NCI-H2081 treated with DMSO at 0.1 percent for 48 hours (cell line): ENCODE measurements at places on chromosomes 12 and 14.
A peak's percentile ranks its signal among the peaks of the same experiment; 100 is the strongest.

GRCh38 chr14:75134644-75135043 lies 7.8 kb upstream of the NEK9 start:
- DNase-seq, result no peak

GRCh38 chr12:128140551-128140950 lies 126.4 kb upstream of the TMEM132C start:
- no peak for DNase-seq

DNA sequence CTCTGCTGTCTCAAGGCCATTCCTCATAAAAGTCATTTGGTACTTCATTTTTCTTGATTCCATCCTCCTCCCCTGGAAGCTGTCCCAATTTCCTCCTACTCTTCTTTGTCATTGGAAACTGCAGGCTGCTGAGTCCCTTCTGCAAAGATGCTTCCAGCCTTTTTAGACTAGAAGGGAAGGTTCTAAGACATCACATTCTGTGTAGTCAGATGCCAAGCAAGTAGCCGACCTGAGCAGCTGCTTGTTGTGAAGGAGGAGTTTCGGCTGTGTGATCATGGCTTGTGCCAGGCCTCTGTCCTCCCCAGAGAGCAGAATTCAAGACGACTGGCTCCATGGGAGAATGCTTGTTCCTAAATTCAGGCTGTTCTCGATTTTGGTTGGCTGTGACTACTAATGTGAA lies 8.7 kb downstream of the RFC5 start:
- no peak for DNase-seq

DNA sequence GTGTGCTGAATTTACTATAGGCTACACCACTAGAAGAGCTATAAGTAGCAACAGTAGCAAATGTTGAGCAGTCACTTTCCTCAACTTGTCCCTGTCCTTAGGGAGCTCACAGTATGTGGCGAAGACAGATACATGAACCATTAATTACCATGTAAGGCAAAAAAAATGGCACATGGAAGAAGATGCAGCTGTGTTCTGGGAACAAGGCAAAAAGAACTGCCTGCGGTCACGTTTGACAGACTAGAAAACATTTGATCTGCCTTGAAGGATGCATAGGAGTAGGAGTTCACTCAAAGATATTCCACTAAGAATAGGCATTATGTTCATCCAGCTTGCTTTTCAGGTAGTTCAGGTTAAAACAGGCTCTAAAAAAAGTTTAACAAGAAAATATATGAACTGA lies 46.5 kb upstream of the IFNG-AS1 start:
- DNase-seq, result no peak

- DNase-seq, result no peak
Observed at GRCh38 chr14:30180219-30180618, 252.6 kb upstream of the PRKD1 start.

- no peak for DNase-seq
Observed at GRCh38 chr12:87728931-87729593, 300.1 kb downstream of the C12orf50 start.

- no peak for DNase-seq
Observed at GRCh38 chr12:55745361-55746173, 2.6 kb downstream of the GDF11 start.

GRCh38 chr14:49905989-49906388 lies 13.1 kb downstream of the ARF6 start:
- no peak for DNase-seq

DNA sequence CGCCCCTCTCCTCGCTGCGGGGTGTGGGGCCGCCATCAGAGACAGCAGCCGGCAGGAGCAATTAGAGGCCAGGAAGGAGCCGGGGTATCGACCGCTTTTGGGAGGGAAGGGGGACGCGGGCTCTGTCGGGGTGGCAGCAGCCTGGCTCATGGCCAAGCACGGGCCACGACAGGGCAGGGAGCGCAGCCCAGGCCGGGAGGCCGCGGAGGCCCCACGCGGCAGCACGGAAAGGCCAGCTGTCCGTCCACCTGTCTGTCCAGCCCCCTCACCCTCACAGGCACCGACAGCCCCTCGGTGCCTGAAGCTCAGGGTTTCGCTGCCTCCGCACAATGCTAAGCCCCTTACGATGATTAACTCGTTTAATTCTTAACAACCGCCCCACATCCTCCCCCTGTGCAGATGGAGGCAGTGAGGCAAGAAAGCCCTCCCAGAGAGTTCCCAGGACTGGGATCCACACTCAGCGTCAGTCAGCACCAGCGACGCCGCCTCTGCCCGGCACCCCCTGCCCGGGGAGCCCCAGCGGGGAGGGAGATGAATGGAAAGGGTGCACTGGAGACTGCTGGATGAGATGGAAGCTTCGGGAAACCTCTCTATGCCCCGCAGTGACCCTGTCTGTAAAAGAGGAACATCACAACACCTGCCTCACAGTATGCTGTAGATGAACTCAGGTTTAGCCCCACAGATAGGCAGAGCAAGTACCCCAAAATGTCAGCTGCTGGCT lies 23.7 kb downstream of the NCOR2 start:
- DNase-seq, result no peak

DNA sequence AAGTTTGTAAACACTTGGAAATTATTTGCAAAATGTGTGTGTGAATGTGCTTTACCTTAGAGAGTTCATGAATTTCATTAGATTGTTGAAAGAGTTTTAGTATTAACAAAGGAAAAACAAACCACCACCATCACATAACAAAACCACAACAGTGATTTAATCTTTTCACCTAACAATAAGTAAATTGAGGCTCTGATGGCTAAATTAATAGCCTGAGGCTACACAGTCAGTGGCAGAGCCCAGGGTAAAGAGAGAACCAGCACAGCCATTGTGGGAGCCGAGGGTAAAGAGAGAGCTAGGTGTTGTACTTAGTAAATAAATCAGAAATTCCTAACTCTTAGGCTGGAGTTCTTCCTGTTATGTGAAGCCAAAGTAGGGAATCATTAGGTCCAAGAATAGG lies 51.2 kb upstream of the CAPRIN2 start:
- no peak for DNase-seq

GRCh38 chr12:110619534-110619953 lies 5.6 kb downstream of the TCTN1 start:
- DNase-seq, result no peak

DNA sequence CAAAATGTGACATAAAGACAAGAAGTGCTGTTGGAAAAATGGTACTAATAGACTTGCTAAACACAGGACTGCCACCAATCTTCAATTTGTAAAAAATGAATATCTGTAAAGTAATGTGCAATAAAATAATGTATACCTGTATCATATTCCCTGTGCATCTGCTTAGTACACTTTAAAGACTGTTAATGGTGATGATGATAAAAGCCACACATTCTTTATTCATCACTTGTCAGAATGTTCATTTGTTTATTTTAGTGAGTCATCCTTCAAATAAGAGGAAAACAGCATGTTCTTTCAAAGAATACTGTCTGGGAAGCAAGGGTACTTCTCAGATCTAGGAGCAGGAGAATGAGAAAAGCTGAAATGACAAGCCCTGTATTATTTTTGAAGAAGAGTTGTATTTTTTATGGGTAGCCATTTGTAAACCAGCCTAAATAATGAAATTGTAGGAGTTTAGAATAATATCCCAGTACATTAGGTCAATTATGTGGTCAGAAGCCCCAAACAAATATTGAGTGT lies 78.3 kb upstream of the PSMA6 start:
- no peak for DNase-seq

- DNase-seq, result no peak
Observed at GRCh38 chr12:124696693-124697476, 129.5 kb upstream of the NCOR2 start.

DNA sequence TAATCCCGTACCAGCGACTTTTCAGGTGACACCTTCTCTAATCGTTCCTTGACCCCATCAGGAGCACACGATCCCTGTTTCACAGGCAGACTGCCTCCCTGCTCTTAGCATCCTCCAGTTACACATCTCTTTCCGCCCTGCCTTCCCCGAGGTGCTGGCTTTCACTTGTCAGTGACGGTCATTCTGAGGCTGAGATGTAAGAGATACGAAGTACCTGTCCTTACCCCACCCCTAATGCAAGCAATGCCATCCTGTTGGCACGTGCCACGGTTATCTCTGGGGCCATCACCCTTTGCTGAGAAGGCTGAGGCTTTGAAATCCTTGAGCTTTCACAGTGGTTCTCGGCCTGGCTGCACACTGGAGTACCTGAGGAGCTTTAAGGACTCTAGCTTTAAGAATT lies 24.4 kb downstream of the B4GALNT3 start:
- no peak for DNase-seq

DNA sequence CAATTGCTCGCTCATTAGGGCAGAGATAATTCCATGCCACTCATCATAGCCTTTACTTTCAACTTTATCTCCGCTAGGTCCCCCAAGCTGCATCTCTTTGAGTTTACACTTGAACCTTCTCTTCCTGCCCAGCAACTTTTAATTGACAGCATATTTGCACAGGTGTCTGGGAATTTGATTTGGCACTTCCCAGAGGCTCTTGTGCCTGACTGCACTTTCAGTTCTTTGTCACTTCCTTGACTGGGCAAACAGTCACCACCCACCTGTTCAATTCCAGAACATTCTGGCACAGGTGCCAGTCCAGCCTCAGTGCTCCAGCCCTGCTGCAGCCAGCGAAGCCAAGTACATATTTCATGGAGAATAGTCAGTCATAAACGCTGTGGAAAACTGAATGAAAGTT lies 110.1 kb upstream of the LRIG3 start:
- no peak for DNase-seq

DNA sequence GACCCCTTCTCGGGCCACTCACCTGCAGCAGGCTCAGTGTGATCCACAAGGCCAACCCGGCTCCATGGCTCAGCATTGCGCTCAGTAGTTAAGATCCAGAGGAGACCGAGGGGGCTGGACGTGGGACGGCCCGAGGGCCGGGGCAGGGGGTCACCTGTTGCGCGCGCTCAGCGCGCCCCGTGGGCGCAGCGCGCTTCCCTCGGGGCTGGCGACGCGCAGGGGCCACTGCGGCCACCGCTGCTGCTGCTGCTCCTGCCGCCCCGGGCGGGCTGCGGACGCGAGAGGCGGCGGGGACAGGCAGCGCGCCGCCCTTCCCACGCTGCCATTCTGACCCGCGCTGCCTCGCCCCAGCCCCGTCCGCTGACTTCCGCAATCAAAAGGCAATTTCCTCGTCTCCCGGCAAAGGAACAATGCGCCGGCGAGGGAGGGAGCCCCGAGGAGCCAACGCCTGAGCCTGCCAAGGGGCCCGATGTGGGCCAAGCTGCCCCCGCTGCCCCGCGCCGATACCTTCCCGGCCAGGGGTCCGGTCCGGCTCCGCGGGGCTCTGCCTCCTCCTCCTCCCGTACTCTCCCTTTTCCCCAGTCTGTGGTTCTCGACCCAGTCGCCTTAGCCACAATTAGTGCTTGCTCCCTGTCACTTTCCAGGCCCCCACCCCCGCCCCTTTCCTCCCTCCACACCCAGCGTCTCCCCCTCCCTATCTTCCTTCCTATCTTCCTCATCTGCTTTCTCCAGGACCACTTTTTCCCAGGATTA lies 27.3 kb downstream of the PTPRB start:
- no peak for DNase-seq

DNA sequence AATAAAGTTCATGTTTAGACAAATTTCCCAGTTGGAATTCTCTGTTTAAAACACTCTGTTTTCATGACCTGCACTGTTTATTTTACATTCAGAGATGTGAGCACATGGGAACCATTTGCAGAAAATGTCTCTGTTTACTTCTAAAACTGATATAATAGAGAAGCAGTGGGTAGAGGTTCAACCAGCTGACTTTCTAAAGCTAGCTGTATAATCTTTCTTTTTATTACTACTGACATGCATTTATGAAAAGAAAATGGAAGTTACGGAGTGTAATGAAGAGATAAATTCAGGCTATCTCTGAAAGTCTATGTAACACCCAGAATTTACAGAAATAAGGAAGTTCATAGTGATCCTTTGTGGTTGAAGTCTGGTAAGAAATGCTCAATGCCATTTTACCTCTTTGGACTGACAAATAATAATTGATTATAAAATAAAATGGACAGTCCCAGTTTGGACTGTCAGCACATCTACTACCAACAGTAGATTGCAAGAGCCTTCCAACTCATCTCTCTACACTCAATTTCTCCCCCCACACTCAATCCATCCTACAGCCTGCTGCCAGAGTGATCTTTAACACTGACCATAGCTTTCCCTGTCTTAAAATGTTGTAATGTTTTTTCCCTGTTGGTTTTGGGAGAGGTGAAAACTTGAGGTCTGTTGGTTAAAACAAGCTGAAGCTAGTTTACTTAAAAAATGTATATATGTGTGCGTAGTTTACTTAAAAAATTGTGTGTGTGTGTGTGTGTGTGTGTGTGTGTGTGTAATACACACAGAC lies 137.4 kb downstream of the AEBP2 start:
- no peak for DNase-seq

- DNase-seq, result no peak
Observed at GRCh38 chr12:15322164-15323061, at the start of gene PTPRO. Gene PTPRO (plus strand): TSS chr12:15322508.

DNA sequence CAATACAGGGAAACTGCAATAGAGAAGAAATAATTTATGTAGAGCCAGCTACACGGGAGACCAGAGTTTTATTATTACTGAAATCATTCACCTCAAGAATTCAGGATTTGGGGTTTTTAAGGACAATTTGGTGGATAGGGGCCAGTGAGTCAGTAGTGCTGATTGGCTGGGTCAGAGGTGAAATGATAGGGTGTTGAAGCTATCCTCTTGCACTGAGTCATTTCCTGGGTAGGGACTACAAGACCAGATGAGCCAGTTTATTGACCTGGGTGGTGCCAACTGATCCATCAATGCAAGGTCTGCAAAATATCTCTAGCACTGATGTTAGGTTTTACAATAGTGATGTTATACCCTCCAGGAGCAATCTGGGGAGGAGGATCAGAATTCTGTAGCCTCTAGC lies 486.3 kb downstream of the LRIG3 start:
- DNase-seq, result no peak

GRCh38 chr12:100234591-100235304 lies 32.1 kb downstream of the DEPDC4 start:
- DNase-seq, result peak; percentile 15

DNA sequence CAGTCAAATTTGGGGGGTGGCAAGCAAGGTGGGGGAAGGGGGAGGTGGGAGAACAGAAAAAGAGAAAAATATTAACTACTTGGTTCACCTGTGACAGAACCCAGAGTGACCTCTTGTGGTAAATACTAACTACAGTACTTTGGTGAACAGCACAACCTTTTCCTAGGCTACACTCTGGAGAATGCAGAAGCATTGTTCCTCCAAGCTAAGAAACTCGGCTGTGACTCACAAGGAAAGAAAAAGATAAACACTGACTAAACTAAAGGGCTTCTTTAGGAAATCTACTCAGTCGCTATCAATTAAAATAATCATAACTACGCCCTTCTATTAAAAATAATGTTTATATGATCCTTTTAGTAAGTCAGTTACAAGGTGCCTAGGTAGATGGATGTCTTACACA lies 5.4 kb downstream of the KCNH5 start:
- DNase-seq, result peak; percentile 14

GRCh38 chr14:98952593-98953350 lies 319.2 kb downstream of the BCL11B start:
- DNase-seq, result no peak
